ENCODE measurements at places on chromosomes 12 and 14.

- DNase-seq: peak; percentile 42
Observed at GRCh38 chr12:98188650-98189077, 326.7 kb upstream of the TMPO start.

DNA sequence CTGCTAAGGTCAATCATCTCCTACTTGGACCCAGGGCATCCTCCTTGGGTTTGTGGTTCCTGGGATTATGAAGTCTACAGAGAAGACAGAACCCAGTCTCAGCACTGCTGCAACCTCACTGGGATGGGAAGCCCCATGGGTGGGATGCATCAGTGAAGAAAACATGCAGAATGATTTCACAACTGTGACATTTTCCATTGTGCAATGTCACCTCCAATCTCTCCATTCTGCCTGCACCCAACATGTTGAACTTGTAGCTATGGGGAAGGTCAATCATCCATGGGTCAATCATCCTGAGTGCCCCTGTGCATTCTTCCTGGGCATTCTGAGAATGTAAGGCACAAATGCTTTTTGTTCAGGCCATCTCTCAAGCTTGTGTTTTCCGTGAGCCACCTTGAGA is 1004.4 kb upstream of the TMEM132C start:
- DNase-seq: no peak

DNA sequence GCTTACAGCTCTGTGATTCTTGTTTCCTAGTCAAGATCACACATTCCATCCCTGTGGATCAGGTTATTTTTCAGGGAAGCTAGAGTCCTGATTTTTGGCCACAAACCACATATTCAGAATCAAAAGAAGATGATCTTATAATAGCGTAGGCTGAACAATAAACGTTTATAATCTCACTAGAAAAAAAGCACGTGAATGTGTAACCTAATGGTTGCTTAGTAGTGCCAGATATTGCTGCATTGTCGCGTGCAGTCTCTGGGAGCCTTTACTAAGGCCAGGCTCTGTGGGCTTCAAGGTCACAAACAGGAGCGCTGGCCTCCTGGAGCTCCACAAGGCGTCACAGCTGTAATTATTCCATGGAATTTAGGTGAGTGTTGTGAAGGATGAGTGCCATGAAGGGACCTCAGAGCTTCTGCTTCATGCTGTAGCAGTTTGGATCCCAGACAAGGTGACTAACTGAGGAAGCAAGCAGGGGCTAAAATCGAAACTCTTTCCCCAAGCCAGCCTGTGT is 17.4 kb downstream of the CDKN1B start:
- no peak for DNase-seq

DNA sequence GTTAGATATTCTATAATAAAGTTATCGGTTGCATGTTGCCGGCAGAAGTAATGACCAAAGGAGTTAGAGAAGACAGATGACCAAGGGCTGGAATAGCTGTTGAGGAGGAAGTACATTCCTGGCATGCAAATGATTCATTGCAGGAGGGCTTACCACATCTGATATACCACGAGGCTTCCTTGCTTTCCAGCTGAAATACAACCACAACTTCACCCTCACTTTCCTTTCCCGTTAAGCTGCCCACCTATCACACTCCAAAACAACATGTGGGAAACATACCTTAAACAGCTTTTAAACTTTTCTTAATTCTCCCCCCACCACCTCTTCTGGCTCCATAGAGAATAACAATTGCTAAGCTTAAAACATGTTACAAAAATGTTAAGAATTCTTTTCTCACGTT is 594.1 kb downstream of the NRXN3 start:
- DNase-seq: no peak

DNA sequence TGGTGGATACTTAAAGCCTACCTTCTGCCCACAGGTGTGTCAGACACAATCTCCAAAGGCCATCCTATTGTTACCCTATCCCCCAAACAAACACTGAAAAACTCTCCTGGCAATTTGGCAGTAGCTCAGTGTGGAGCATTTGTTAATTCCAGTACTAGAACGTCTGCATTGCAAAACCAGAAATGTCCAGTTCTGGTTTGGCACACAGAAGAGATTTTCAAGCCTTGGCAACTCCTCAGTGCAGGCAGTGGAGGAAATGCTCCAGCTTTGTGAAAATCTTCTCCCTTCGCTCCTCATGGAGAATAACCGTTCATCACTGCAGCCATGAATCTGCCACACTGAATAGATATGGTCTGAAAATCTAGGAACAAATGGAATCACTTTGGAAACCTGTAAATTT is 5.3 kb upstream of the SOCS2 start:
- DNase-seq: no peak

DNA sequence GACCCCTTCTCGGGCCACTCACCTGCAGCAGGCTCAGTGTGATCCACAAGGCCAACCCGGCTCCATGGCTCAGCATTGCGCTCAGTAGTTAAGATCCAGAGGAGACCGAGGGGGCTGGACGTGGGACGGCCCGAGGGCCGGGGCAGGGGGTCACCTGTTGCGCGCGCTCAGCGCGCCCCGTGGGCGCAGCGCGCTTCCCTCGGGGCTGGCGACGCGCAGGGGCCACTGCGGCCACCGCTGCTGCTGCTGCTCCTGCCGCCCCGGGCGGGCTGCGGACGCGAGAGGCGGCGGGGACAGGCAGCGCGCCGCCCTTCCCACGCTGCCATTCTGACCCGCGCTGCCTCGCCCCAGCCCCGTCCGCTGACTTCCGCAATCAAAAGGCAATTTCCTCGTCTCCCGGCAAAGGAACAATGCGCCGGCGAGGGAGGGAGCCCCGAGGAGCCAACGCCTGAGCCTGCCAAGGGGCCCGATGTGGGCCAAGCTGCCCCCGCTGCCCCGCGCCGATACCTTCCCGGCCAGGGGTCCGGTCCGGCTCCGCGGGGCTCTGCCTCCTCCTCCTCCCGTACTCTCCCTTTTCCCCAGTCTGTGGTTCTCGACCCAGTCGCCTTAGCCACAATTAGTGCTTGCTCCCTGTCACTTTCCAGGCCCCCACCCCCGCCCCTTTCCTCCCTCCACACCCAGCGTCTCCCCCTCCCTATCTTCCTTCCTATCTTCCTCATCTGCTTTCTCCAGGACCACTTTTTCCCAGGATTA is 27.3 kb downstream of the PTPRB start:
- peak; percentile 4 for DNase-seq

- peak; percentile 22 for DNase-seq
Observed at GRCh38 chr12:120961604-120962531, 16.5 kb upstream of the HNF1A start.

- no peak for DNase-seq
Observed at GRCh38 chr14:95320955-95321600, 1.4 kb upstream of the CLMN start.

DNA sequence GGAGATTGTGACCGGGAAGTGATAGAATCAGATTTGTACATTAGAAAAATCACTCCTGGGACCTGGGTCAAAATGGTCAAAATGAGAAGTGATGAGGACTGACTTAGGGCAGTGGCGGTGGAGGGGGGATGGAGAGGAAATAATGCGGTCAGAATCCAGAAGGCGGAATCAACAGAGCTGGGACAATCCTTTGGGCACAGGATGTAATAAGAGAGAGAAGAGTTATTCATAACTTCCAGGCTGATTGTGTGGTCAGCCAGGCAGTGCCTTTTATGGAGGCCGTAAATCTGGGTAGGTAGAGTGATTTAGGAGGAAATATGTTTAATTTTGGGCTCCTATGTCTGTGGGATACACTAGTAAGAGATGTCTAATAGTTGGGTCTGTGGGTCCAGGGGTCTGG is 21.6 kb downstream of the FBXL14 start:
- DNase-seq: no peak

GRCh38 chr12:22322091-22322490 is 12.4 kb downstream of the ST8SIA1 start:
- DNase-seq: no peak

Measured in NCI-H146 (cell line).